CD4-positive, alpha-beta T cell treated with Interleukin-21 for 1 hour (primary cell): ENCODE measurements at places on chromosomes 4 and X.

DNA sequence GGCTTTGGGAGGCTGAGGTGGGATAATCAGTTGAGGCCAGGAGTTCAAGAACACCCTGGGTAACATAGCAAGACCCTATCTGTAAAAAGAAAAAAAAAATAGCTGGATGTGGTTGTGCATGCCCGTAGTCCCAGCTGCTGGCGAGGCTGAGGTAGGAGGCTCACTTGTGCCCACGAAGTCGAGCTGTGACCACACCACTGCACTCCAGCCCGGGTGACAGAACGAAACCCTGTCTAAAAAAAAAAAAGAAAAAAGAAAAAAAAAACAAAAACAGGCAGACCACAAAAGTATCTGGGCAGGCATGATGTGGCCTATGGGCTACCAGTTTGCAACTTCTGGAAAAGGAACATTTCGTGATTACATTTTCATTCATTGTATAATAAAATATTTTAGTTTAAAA, 38.1 kb upstream of the RASGEF1B start:
- no peak for DNase-seq

- no peak for DNase-seq
Observed at GRCh38 chr4:20493761-20494353, 206.4 kb upstream of the PACRGL start.

DNA sequence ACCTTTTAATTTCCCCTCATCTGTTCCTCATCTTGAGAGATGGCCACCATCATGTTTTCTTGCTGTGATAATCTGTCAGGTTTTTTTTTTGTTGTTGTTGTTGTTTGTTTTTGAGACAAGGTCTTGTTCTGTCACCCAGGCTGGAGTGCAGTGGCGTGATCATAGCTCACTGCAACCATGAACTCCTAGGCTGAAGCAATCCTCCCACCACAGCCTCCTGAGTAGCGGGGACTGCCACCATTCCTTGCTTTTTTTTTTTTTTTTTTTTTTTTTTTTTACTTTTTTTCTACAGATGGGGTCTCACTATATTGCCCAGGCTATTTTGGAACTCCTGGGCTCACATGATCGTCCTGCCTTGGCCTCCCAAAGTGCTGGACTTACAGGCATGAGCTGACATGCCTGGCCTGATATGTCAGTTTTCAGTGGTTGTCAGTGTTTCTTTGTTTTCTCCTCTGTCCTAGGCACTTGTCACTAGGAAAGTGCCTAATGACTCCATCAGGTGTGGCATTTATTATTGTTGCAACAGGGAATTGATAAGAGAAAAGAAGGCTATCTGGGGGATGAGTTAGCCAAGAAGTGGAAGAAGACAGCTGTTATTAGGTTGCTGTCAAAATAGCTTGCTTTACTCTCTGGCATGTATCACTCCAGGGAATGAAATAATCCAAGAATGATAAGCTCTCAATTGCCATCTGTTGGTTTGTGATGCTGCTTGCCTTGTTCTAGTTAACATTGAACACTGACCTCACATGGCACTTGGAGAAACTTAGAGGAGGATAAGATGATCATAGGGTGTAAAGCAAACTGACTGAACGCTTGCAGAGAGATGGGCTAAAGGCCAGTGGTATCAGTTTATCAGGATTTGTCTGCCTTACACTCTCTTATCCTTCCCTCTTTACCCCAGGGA, 41.7 kb downstream of the TMEM164 start:
- no peak for DNase-seq

DNA sequence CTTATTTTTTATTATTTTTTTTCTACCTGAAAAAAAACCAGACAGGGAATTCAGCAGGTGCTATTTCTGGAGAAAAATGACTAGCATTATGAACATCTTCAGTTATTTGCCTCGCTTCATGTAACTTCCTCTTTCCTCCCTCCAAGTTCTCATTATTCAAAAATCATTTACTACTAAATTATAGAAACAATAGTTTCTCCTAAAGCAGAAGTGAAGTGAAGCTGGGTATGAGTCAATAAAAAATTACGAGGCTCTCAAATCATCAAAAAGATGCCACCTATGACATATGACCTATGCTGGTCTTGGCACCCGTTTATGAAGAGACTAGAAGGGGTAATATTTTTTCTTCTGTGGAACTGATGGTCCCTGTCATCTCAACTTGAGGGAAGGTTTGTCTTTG, 145.0 kb upstream of the AADAT start:
- DNase-seq, result no peak
